Effector CD4-positive, alpha-beta T cell (primary cell): ENCODE measurements at places on chromosomes 3 and 15.
A peak's percentile ranks its signal among the peaks of the same experiment; 100 is the strongest.

DNA sequence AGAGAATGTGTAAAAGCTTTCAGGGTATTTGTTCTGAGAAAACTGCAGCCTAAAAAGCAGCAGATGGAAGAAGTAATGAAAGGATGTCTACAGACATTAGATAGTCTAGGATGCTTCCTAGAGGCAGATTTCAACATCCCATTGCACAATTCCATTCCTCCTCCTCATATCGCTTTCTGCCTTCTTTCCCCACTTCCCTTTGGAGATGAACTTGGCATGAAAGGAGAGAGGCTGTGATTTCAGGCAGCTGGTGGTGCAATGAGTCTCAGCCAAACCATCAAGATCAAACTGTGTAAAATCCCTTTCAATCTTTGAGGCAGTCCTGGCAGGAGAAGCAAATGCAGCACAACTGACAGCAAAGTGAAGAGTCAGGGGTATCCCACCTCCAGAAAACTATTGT, 438.7 kb upstream of the KCNMB2 start:
- no peak for DNase-seq

- DNase-seq: no peak
These were observed 392.6 kb upstream of the CBLB start for GRCh38 chr3:106261396-106261795.

DNA sequence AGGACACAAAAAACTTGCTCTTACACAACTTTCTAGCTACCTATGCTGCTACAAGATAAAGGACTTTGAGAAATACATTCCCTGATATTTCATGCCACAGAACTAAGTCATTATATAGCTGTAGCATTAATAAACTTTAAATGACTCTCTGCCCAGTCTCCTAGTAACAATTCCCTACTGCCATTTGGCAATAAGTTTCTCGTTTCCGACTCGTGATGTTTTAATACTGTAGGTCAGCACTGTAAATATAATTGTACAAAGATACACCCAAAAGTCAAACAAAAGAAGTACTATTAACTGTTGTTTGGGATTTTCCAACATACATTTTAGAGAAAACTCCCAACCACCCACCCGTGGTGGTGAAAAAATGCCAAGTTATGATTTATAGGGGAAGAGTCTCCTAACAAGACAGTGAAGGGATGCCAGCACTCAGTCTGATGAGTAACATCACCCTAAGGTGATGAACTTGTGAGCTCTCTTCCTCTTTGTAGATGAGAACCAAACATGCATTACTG, 132.2 kb downstream of the DUT start:
- no peak for DNase-seq

DNA sequence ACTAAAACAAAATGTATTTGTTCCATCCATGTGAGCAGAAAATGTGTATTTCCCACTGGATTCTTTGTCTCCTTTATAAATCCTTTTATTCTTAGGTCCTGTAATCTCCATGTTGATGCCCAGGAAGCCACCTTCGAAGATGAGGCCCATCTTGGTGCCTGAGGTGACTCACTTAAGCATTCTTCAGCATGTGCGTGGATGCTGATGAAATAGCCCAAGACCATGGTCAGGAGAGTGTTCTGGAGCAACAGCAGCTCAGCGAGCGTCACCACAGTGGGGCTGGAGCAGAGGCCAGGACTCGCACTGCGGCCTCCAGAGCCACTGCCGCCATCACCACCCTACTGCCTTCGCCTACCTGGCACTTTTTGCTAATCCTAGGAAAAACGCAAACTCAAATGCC, 520.9 kb downstream of the FHIT start:
- no peak for DNase-seq

DNA sequence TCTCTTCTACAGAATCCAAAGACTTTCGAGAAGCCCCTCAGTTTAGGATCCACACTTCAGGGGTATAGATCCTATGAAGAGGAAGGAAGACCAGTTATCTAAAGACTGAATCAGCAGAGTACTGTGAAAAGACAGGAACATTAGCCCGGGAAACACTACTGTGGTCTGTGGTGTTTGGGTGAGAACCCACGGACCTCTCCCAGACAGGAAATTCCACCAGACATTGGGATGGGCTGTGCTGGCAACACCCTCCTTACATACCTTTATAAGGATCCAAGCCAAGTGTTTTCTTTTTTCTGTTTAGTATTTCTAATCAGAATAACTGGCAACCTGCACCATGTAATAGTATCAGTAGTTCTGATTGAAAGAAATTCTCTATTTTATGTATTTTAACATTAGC, 14.1 kb downstream of the TMEM207 start:
- no peak for DNase-seq

- DNase-seq: no peak
These were observed 94.7 kb downstream of the CCNL1 start for GRCh38 chr3:157065201-157065600.

DNA sequence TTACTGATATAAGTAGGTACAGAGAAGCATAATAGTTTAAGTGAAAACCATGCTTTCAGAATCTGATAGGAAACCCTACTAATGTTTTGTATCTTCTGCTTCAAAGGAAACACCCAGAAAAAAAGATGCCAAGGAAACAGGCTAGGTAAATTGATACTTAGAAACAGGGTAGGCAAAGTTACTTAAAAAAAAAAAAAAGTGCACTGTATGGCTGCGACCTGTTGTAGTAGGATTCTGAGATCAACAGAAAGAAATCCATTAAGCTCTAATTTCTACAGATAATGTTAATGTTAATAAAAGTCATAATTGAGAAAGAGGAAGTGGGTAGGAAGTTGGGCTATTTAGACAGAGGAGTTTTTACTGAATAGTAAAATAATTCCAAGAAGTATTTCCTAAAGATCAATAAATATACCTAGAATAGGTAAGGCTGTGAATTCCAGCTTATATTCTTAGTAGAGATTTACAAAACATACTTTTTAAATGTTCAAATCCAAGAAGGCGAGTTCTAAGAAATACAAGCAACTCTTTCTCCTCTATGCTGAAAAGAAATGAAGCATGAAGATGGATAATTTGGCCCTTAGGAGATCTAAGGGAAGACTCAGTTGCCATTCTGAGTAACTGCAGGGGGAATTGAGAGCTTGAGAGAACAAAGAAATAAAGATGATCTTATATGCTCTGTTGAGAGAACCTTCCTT, 24.1 kb upstream of the STT3B start:
- no peak for DNase-seq

DNA sequence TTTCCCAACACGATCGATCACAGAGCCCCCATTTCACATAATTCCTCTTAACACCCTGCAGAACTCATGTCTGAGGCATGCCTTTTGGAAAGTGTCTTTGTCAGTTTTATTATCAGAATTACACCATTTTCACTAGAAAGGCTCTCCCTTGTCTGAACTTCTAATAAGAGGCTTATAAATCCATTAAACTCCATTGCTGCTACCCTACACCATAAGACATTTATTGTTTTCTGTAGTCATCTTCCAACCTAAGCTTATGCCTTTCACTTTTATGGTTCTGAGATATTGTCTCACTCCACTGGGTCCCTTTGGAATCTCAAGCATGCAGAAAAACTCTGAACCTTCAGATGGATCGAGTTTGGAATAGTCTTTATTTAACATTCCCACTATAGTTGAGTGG, 50.2 kb upstream of the TPM1 start:
- DNase-seq: no peak

DNA sequence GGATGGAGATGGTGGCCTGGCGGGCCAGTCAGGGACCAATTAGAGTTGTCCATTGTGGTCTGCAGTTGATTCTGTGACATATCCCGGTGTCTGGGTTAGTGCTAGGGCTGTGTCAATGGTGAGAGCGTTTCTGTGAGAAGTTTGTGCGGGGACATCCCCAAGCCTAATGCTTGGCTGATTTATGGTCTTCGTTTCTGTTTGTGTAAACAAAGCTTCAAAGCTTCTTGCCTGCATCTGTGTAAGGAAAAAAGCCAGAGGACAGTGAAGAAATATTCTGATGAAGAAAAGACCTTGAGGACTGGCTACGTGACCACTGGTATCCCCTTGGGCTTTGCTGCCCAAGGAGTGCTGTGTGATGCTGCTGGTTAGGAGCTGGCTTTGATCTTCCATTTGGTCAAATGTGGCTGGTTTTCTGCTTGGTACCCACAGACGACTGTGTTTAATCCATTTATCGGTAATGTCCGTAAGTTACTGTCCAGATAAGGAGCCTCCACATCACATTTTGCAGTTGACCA, 74.6 kb upstream of the LRTM1 start:
- DNase-seq: no peak

DNA sequence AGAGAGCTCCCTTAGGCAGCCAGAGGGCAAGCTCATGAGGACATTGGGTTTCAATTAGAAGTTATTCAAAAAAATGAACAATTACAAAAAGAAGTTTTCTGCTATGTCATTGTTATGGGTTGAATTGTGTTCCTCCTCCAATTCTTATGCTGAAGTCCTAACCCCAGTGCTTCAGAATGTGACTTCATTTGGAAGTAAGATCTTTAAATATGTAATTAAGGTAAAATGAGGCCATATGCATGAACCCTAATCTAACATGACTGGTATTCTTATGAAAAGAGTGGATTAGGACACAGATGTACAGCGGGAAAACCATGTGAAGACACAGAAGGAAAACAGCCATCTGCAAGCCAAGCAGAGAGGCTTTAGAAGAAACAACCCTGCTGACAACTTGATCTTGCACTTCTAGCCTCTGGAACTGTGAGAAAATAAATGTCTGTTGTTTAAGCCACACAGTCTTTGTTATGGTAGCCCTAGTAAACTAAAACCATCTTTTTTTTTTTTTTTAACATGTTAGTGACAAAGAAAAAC, 929.6 kb downstream of the EPHA3 start:
- no peak for DNase-seq

DNA sequence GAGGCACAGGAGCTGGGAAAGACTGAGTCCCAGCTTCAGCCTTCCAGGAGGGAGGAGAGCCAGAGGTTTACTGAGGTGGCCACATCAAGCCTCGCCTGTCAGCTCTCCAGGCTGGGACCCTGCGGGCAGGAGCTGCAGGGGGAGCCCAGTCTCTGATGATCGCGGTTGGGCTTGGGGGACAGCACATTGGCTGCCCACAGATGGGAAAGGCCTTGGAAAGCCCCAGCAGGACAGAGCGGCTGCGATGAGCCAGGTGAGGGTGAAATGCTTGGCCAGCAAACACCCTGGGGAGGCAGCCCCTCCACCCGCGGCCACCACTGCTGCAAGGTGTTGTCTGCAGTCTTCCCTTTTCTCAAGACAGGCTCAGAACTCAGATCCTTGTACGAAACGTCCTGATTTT, 31.2 kb downstream of the SEC61A1 start:
- DNase-seq: no peak

DNA sequence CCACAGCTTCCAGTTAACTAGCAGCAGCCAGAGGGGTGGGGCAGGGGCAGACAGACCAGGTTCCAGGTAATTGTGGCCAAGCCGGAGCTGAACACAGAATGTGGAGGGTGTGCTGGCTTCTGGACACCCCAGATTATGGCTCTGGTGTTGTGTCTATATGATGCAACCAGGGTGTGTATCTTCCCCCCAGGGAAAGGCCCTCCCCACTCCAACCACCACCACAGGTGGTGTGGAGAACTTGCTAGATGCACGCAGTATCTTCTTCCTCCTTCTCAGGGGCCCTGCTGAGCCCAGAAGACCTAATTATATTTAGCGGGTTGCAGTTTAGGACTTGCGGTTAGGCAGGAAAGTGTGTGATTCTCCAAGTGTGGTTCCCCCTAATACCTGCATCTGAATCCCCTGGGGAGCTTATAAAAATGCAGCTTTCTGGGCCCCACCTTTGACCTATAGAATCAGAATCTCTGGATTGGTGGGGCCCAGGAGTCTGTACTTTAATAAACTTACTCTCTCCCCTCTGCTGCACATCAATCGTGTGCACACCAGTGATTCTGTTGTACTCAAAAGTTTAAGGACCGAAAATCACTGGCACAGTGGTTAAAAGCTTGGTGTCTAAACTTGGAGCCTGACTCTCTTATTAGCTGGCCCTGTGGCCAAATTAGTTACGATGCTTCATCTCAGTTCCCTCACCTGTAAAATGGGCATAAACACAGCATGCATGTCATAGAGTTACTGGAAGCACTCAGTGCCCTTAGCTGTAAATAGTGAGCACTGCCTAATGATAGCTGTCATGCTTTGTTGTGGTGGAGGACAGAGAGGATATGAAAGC, 379.1 kb upstream of the PROK2 start:
- DNase-seq: no peak

GRCh38 chr3:10997196-10997595, 4.6 kb downstream of the SLC6A1 start:
- DNase-seq: no peak

- no peak for DNase-seq
These were observed 101.8 kb upstream of the BCHE start for GRCh38 chr3:165938986-165939540.

- no peak for DNase-seq
These were observed 367.9 kb upstream of the PROK2 start for GRCh38 chr3:72152551-72153476.

DNA sequence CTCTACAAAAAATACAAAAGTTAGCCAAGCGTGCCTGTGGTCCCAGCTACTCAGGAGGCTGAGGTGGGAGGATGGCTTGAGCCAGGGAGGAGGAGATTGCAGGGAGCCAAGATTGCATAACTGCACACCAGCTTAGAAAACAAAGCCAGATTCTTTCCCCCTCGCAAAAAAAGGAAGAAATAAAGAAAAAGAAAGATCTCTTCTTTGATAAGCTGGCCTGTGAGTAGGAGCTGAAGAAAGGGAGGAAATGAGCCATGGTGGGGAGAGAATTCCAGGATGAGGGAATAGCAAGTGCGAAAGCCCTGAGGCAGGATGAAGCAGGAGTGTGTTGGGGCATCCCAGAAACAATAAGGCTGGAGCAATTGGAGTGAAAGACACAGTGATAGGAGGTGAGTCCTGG, 24.5 kb upstream of the TOP2B start:
- no peak for DNase-seq

GRCh38 chr3:152047465-152047864, 174.0 kb downstream of the SUCNR1 start:
- no peak for DNase-seq

DNA sequence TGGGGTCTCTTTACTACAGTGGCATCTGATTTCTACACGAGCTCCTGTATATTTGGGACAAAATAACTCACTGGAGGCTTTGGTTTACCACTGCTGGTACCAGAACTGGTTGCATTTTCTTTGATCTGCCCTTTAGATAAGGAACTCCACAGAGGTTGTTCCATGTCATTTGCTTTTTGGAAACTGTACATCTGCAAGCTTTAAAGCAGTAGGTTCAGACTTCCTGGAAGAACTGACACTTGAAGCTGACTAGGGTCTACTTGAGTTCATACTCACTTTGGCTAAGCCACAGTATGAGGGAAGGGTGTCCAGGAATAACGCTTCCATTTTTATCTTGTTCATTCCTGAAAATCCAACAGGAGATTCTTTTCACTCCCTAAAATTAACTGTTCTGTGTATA, 86.4 kb downstream of the WWTR1 start:
- DNase-seq: no peak

DNA sequence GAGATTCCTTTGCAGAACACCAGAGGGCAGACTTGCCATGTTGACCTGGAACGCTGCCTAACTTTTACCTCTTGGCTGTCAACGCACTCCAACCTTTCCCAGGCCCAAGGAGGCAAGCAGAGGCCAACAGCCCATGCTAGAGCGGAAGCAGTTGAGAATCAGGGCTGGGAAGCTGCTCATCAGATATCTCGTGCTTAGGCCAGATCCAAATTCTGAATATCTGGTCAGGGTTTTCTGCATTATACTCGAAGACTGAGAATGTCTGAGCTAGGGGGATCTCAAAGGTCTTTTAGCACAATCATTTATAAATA, 2.5 kb downstream of the XIRP1 start:
- DNase-seq: peak; percentile 40
